ENCODE measurements at places on chromosomes 5 and 9. TPM values are rescaled to one million over a fixed set of nuclear protein-coding genes. Genes with fewer than 3 reads are reported as not detected.

- no peaks in the 10 kb centered on the region for H3K27me3 ChIP-seq
- H3K27ac ChIP-seq = no peak overlapping the region
Measured at GRCh38 chr5:73897893-73898292, 271.9 kb downstream of the ARHGEF28 start.

DNA sequence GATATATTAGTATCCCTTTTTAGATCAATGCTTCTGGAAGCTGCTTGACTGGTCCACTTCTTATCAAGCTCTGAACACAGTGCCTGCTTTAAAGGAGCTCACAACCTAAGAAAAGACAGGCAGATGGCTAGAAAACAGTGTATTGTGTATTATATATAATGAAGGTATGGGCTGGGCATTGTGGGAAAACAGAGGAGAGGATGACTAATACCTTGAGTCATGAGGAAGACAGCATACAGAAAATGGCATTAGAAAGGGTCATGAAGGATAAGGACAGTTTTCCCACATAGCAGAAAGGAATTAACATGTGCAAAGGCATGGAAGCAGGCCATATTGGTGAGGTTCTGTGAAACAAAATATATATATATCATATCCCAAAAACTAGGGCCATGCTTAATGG lies 309.6 kb downstream of the MLLT3 start:
- H3K4me3 ChIP-seq = no peak overlapping the region
- no peak for DNase-seq

Gene FYB1
- total RNA-seq = 84.2 TPM

- H3K27me3 ChIP-seq = no peaks in the 10 kb centered on the region
- H3K4me1 ChIP-seq = no peaks in the 10 kb centered on the region
- no peak overlapping the region for H3K4me3 ChIP-seq
- no peak for DNase-seq
- no peaks in the 10 kb centered on the region for H3K36me3 ChIP-seq
Measured at GRCh38 chr5:178085316-178085715, 28.0 kb upstream of the N4BP3 start.

DNA sequence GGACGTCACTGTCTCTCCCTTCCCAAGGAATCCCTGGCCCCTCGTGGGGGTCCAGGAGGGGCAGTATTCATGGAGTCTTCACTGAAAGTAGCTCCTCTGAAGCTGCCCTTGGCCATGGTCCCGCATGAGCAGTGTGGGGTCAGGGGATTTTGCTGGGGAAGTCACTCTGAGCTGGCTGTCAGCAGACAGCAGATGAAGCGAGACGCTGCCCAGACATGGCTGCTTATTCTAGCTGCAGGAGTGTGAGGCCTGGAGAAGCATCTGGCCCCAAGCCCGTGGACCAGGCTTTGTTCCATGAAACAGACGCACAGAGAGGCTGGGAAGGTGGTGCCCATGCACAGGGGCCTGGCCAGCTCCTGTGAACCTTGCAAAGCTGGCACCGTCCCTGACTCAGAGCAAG lies 21.5 kb upstream of the ASS1 start:
- no peak overlapping the region for H3K4me3 ChIP-seq
- no peak overlapping the region for H3K27ac ChIP-seq
- no peak for DNase-seq
- no peaks in the 10 kb centered on the region for H3K4me1 ChIP-seq
- H3K36me3 ChIP-seq = no peaks in the 10 kb centered on the region

Gene PSD2
- total RNA-seq = not detected

DNA sequence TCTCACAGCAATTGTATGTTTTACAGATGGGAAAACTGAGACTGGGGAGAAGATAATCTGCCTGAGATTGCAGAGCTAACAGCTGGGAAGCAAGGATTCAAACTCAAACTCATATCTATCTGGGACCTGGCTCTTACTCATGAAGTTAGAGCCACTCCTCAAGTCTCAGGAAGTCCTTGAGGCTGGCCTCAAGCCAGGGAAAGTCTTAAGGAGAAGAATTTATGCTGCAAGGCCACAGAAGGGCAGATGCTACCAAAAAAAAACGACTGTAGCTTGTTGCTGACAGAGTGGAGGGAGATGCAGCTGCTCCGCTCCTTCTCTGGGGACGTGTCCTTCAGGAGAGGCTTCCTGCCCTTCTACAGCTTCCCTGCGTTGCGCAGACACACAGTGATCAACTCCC lies 39.8 kb downstream of the BARHL1 start:
- H3K27ac ChIP-seq = no peak overlapping the region
- H3K4me1 ChIP-seq = no peaks in the 10 kb centered on the region
- no peak for DNase-seq
- H3K4me3 ChIP-seq = no peak overlapping the region
- H3K36me3 ChIP-seq = peaks cover 15% of the 10 kb centered on the region

GRCh38 chr9:125121146-125121545 lies 22.2 kb downstream of the SCAI start:
- H3K36me3 ChIP-seq = no peaks in the 10 kb centered on the region
- H3K4me1 ChIP-seq = peaks cover 30% of the 10 kb centered on the region
- no peak for DNase-seq
- H3K4me3 ChIP-seq = no peak overlapping the region
- no peaks in the 10 kb centered on the region for H3K27me3 ChIP-seq
- H3K27ac ChIP-seq = no peak overlapping the region

DNA sequence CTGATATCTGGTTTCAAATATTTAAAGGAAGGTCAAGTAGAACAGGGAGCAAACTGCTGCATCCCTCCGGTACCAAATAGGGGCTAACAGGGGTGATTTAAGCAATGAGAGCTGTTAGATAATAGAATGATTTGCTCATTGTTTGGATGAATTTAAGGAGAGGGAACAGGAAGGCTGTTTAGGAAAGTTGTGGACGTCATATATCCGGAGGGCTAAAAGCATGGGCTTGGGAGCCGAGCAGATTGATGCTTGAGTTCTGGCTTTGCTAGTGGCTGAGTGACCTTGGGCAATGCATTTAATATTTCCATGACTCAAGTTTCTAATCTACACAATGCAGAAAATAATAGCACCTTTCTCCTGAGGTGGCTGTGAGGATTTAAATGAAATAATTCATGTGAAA lies 85.4 kb upstream of the RPS23 start:
- no peaks in the 10 kb centered on the region for H3K36me3 ChIP-seq
- H3K4me3 ChIP-seq = no peak overlapping the region
- H3K27me3 ChIP-seq = no peaks in the 10 kb centered on the region
- H3K4me1 ChIP-seq = no peaks in the 10 kb centered on the region
- no peak overlapping the region for H3K27ac ChIP-seq

Gene MARCHF11
- total RNA-seq = not detected

GRCh38 chr9:133377721-133378216 lies 1.6 kb downstream of the STKLD1 start:
- no peak overlapping the region for H3K4me3 ChIP-seq
- DNase-seq = no peak
- H3K27me3 ChIP-seq = no peaks in the 10 kb centered on the region
- H3K36me3 ChIP-seq = no peaks in the 10 kb centered on the region

Gene GKAP1
- total RNA-seq = 3.2 TPM

DNA sequence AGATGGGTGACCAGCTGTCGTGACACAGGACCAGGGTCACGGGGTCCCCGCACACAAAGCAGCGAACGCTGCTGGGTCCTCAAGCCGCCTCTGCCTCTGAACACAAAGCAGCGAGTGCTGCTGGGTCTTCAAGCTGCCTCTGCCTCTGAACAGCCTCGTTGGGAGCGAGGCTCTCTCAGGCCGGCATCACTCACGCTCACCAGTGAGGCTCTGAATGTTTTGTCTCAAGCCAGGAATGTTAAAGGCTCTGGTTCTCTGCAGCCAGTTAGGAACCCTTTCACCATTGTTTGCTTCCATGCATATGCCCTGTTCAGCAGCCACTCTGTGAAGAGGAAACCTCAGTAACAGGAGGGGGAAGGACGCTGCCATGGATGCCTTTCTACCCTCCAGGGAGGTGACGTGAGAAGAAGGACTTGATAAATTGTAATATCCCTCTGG lies 82.7 kb upstream of the TAF11L2 start:
- H3K27ac ChIP-seq = no peak overlapping the region
- no peaks in the 10 kb centered on the region for H3K27me3 ChIP-seq
- H3K36me3 ChIP-seq = no peaks in the 10 kb centered on the region
- no peak for DNase-seq
- H3K4me3 ChIP-seq = no peak overlapping the region
- H3K4me1 ChIP-seq = no peaks in the 10 kb centered on the region

GRCh38 chr5:149434162-149435014 lies 55.3 kb upstream of the IL17B start:
- H3K27me3 ChIP-seq = no peaks in the 10 kb centered on the region
- no peaks in the 10 kb centered on the region for H3K4me1 ChIP-seq
- DNase-seq = peak; percentile 49
- no peak overlapping the region for H3K27ac ChIP-seq
- H3K4me3 ChIP-seq = no peak overlapping the region

DNA sequence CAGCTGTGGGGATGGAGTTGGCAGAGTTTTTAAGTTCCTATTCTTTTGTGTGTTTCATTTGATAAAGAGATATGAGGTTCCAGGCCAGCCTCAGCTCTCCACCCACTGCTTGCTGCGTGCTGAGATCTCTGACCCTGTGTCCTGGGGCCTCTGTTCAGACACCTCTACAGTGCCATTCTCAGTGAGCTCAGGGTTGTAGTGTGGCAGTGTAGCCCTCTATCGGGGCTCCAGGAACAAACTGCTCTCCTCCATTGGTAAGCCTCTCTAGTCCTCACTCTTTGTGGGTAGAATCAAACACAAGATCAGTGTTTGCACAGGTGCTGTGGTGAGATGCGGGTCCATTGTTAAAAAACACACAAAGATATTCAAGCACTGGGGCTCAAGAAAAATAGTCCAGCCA lies 386.6 kb upstream of the RPS23 start:
- H3K27ac ChIP-seq = no peak overlapping the region
- H3K4me3 ChIP-seq = no peak overlapping the region
- no peak for DNase-seq
- no peaks in the 10 kb centered on the region for H3K36me3 ChIP-seq
- H3K4me1 ChIP-seq = no peaks in the 10 kb centered on the region

Gene RNF183
- not detected for total RNA-seq

Gene GFRA3
- total RNA-seq = not detected

Gene SLC34A1
- total RNA-seq = not detected

Gene SPRY4
- 1.1 TPM for total RNA-seq

DNA sequence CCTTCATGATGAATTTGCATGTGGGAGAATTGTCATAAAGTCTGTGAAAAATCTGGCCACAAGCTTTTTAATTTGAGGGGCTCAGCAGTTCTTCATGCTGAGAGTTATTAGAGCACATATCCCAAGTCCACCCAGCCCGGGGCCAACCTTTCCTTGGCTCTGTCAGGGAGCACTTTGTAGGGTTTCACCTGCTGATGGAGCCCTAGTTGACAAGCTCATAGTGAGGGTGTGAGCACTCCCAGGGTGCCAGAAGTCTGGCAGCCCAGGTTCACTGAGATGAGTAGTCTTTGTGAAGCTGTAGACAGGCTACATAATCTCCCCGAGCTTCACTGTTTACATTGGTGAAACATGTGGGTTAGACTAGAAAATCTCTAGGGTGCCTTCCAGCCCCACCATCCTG lies 97.2 kb upstream of the NREP start:
- H3K27me3 ChIP-seq = no peaks in the 10 kb centered on the region
- H3K36me3 ChIP-seq = no peaks in the 10 kb centered on the region
- H3K27ac ChIP-seq = no peak overlapping the region
- H3K4me1 ChIP-seq = no peaks in the 10 kb centered on the region
- H3K4me3 ChIP-seq = no peak overlapping the region

DNA sequence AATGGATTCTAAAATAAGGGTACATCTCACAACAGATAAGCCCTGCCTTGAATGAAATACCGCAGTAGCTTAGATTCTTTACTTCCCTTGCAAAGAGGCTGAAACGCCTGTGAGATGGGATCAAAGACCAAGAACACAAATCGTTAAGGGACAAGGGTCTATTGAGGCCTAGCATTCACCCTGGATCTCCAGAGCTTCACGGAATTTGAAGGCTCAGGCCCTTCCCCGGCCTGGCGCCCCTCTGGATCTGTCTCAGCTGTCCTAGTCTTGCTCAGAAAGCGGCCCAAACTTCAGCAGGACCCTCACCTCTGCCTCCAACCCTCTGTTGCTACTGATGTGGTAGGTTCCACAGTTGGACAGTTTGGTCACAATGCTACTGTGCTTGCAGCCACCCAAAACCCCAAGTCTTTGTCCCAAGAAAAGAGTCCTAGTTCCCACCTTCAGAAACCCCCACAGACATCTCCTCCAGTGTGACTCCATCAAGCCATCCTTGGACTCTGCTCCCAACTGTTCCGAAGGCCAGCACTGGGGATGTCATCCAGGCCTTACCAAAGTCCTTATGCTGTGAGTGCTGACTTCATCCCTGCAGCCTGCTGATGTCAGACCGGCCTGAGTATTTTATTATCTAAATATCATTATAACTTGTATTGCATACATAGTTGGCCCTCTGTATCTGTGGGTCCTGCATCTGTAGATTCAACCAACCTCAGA lies 9.4 kb downstream of the CORO2A start:
- H3K27ac ChIP-seq = peak overlapping the region; percentile 47
- no peaks in the 10 kb centered on the region for H3K4me1 ChIP-seq
- H3K4me3 ChIP-seq = no peak overlapping the region
- H3K27me3 ChIP-seq = no peaks in the 10 kb centered on the region
- no peak for DNase-seq

Gene CCL19
- not detected for total RNA-seq

GRCh38 chr9:135480940-135481310 lies 1.3 kb downstream of the PPP1R26 start:
- no peak for DNase-seq
- peaks cover 13% of the 10 kb centered on the region for H3K4me1 ChIP-seq
- peaks cover 20% of the 10 kb centered on the region for H3K27me3 ChIP-seq
- peak overlapping the region; percentile 47 for H3K27ac ChIP-seq

- H3K36me3 ChIP-seq = no peaks in the 10 kb centered on the region
- H3K4me3 ChIP-seq = no peak overlapping the region
- no peaks in the 10 kb centered on the region for H3K4me1 ChIP-seq
- no peak overlapping the region for H3K27ac ChIP-seq
- DNase-seq = no peak
- H3K27me3 ChIP-seq = no peaks in the 10 kb centered on the region
Measured at GRCh38 chr5:179378441-179379271, 33.4 kb upstream of the ADAMTS2 start.

Gene GABRA6
- not detected for total RNA-seq

Gene RNF38
- 40.0 TPM for total RNA-seq

GRCh38 chr9:86795047-86795442 lies 152.3 kb downstream of the GAS1 start:
- no peak for DNase-seq
- no peak overlapping the region for H3K4me3 ChIP-seq
- H3K27me3 ChIP-seq = no peaks in the 10 kb centered on the region
- H3K36me3 ChIP-seq = no peaks in the 10 kb centered on the region
- no peaks in the 10 kb centered on the region for H3K4me1 ChIP-seq

- H3K4me3 ChIP-seq = no peak overlapping the region
- peaks cover 5% of the 10 kb centered on the region for H3K4me1 ChIP-seq
Measured at GRCh38 chr5:175464074-175464941, 14.1 kb upstream of the SFXN1 start.

DNA sequence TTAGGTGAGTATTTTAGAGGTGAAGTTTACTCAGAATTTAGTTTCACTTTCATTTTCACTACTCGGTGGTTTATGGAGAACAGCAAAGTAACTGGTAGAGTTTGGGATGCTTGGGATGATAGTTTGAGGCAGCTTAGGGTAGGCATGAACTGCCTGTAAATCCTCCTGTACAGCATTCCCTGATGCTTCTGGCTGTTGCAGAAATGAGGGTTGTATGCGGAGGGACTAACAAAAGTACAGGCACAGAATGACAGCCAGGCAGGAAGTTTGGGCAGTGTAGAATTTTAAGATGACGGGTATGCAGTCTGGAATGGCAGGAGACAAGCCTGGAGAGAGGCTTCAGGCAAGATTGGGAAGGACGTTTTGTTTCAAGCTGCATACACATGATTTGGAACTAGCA lies 48.0 kb upstream of the FAM120AOS start:
- H3K27me3 ChIP-seq = no peaks in the 10 kb centered on the region
- H3K4me1 ChIP-seq = peaks cover 17% of the 10 kb centered on the region
- no peak for DNase-seq
- H3K27ac ChIP-seq = peak overlapping the region; percentile 15

Gene TNFSF8
- 73.2 TPM for total RNA-seq

Gene GHR
- not detected for total RNA-seq

Gene PDE6A
- total RNA-seq = not detected

Gene ARL14EPL
- total RNA-seq = not detected

Gene ADCY2
- total RNA-seq = not detected
